K562 (cell line): ENCODE measurements at places on chromosomes 12 and 14.

GRCh38 chr12:130119241-130119861 lies 42.9 kb upstream of the FZD10 start:
- DNase-seq: no peak

DNA sequence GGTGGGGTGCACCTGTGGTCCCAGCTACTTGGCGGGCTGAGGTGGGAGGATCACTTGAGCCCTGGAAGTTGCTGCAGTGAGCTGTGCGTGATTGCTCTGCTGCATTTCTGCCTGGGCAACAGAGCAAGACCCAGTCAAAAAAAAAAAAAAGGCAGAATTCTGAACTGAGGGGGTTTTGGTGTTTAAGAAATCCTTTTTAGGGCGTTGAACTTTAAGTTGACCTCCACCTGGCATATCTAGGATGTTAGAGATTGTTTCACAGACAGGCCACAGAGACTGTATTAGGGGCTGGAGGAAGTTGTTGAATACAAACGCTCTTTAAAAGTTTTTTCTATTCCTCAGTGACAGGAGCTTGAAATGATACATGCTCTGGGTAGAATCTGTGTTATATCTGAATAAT lies 60.5 kb downstream of the FBXW8 start:
- no peak for DNase-seq

GRCh38 chr14:61556455-61556854 lies 138.9 kb upstream of the HIF1A start:
- DNase-seq: no peak

DNA sequence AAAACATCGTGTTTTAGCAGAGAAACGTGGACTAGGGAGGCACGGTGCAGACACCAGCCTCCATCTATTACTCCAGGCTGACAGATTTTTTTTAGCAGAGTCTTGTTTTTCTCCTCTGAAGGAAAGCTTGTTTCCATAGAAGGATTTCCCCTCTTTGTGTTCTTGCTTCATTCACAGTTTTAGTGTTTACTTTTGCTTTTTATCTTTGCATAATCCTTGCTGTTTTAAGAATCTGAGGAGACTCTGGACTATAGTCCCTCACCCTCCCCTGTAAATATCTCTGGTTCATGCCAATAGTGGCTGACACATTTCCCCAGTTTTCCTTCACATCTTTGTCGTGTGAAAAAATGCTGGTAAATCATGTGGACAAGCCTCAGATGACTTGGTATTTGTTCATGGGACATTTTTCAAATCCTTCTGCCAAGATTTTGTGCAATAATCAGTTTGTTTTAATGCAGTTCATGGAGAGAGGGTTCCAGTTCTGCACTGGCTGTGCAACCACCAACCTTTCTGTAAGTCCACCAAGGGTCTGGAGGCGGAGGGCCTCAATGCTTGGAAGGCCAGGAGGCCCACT lies 39.9 kb upstream of the TMCC3 start:
- no peak for DNase-seq

- peak; percentile 23 for DNase-seq
These were observed 115.5 kb upstream of the G2E3 start for GRCh38 chr14:30443368-30444007.

DNA sequence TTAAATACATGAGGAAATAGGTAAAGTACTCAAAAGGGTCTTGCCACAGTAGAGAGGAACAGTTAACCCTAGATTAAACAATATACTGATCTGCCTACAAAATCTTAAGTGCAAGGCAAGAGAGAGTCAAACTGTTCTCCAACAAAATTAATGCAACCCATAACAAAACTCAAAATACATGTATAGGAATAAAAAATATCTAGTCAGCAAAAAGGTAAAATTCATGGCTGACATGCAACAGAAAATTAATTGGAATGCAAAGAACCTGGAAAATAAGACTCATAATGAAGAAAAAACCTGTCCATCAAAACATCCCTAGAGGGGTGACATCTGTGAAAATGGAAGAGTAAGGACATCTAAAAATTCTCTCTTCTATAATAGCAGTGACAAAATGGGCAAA lies 173.6 kb downstream of the ADAMTS20 start:
- no peak for DNase-seq

DNA sequence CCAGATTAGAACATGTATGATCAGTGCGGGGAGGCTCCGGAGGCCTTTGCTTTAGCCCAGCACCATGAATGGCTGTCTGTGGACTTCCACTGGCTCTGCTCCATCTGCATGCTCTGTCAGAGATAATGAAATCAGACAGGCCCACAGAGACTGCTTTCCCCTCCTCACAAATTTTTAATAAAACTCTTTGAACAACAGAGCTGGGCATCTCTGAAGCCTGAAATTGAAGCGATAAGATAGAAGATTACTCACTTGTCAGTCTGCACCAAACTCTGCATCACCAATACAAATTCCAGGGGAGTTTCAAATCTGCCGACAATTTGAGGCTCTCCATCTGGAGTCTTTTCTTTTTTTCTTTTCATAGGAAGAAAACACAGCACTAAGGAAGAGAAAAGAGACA lies 110.0 kb downstream of the DYRK2 start:
- no peak for DNase-seq

- no peak for DNase-seq
These were observed 47.9 kb downstream of the PITPNM2 start for GRCh38 chr12:123102781-123103503.

DNA sequence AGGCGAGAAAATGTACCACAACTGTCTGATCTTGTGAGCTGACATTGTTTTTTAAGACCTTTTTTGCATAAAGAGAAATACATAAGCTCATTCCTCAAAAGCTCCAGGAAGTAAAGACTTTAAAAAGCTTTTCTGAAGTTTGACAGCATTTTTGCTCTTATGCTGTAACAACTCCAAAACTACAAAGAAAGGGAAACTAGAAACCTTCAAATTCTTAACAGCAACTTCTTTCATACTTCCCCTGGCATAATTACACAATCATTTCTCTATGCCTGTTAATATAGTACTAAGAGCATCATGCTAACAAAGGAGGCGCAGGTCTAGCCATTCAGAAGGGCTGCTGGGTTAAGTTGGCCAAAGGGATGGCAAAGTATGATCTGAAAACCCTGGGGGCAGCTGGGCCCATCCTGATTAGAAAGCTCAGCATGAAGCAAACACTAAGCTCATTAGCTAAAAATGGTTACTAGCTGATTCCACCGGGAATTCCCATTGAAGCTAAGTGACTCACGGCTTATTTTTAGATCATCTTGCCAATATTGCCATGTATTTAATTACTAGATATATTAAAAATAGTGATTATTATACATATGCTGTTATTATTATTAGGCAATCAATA lies 26.1 kb upstream of the ANP32D start:
- DNase-seq: no peak

DNA sequence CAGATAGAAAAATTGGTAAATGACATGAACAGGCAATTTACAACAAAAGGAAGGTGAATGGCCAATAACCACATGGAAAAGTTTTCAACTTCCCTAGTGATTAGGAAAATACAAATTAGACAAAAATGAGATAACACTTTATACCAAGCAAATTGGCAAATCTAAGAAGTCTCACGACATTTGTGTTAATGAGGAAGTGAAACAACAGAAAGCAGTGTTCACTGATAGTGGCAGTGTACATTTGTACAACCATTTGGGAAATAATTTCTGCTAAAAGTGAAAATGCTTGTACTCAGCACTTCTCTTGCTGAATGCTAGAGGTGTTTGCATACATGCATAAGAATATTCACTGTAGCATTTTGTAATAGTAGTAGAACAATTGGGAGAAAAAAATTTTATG lies 126.6 kb downstream of the LLPH start:
- no peak for DNase-seq

- no peak for DNase-seq
These were observed 73.2 kb downstream of the TTC6 start for GRCh38 chr14:37668646-37669045.

DNA sequence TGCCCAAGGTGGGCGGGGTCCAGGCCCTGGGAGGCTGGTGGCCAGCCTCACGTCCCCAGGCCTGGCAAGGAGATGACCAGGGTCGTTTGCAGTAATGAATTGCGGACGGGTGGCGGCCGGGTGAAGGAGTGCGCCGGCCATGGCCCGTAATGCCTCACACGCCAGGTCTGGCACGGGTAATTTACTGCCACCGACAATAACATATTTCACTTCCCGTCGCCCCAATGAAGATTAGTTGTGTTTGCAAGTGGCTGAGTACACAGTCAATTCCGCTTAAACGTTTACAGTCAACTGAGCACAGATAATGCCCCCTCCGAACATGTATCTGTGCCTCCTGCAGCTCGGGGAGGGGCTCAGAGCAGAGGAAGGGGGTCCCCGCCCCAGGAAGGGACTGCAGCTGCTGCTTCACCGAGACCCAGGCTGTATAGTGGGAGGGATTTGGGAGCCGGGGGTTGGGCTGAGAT lies 48.3 kb downstream of the MVK start:
- no peak for DNase-seq

GRCh38 chr12:113310489-113310888 lies 24.4 kb downstream of the SLC8B1 start:
- DNase-seq: no peak

- DNase-seq: no peak
These were observed 9.8 kb downstream of the NTF3 start for GRCh38 chr12:5441497-5442236.

DNA sequence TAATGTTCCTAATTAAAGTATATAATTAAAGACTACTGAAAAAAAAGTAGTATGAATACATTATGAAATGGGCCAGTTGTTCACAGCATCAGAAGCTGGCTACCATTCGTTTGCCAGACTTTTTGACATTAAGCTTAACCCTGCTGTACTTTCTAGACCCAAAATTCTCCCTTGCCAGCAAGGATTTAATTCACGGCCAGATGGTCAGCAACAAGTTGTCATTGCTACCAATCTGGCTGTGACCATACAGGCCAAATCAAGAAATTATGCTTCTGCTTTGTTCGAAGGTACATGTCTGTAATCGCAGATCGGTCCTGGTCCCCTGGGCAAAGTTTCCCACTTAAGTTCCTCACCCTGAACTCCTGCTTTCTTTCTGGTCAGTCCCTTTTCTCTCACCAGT lies 217.7 kb upstream of the ATXN7L3B start:
- no peak for DNase-seq

DNA sequence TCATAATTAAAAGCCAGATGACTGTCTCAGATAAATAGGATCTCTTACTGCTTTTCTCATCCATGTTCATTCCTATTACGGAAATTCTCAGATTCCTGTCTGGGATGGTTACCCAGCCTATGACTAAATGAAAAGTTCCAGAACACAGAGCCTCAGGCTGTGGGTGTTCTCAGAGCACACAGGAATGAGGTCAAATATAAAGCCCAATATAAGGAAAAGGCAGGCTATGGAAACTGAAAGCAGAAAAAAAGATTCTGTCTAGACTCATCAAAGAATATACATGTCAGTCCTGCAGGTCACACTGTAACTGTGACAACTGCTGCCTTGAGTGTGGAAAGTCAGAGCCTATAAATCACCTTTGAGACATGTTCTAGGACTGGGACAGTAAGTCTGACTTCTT lies 64.3 kb downstream of the DCAF5 start:
- DNase-seq: no peak

GRCh38 chr12:81722004-81722403 lies 37.1 kb downstream of the PPFIA2 start:
- DNase-seq: no peak

DNA sequence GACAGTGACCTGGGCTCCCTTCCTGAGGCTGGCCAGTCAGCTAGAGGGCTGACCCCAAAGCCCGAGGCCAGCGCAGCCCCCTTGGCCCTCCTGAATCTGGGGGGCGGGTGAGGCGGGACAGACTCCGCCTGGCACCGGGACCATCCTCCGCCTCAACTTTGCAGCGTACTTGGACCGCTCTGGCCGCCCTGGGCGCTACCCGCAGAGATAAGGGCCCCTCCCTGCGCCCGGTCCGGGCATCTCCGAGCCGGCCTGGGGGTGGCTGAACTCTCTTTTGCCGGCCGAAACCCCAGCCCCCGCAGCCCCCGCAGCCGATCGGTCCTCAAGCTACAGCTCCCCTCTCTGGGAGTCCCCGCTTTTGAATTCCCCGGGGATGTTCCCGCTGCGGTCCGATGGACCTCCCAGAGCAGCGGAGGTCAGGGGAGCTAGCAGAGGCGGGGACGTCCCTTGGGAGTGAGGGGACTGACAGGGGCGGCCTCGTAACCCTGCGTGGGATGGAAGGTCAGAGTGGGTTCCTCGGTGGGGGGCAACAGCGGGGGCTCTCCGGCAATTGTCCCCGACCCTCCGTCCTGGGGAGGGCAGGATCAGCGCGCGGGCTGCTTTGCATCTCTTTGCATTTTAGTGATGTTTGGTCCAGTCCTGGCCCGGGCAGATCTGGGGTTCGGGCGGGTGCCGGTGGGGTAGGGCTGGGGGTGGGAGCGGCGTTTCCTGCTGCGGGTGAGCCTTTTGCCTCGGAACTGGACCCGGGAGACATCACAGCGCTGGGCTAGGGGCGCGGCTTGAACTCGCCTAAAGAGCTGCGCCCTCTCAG lies at the start of gene CRIP1:
CRIP1 (plus strand) TSS at position 724 of the 811 bp plus-strand sequence. CDS start 374 bp downstream, outside the sequence.
- DNase-seq: no peak

- no peak for DNase-seq
These were observed 26.1 kb upstream of the DIO3 start for GRCh38 chr14:101535232-101535631.

- DNase-seq: no peak
These were observed 42.1 kb downstream of the DCAF4 start for GRCh38 chr14:72968316-72968715.

DNA sequence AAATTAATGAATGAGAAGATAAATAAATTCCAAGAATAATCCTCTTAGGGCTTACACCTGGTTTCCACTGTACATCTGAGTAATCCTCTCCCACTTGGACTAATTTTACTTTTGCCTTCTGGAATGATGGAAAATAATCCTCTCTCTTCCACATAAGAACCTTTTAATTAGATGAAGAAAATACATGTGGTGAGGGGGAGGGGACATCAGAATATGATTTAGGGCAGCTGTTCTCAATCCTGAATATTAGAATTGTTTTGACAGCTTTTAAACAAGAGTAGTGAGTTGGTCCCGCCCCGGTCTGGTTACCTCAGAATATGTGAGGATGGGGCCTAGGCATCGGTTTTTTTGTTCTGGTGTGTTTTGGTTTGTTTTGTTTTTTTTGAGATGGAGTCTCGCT lies 51.5 kb downstream of the HECTD4 start:
- no peak for DNase-seq

DNA sequence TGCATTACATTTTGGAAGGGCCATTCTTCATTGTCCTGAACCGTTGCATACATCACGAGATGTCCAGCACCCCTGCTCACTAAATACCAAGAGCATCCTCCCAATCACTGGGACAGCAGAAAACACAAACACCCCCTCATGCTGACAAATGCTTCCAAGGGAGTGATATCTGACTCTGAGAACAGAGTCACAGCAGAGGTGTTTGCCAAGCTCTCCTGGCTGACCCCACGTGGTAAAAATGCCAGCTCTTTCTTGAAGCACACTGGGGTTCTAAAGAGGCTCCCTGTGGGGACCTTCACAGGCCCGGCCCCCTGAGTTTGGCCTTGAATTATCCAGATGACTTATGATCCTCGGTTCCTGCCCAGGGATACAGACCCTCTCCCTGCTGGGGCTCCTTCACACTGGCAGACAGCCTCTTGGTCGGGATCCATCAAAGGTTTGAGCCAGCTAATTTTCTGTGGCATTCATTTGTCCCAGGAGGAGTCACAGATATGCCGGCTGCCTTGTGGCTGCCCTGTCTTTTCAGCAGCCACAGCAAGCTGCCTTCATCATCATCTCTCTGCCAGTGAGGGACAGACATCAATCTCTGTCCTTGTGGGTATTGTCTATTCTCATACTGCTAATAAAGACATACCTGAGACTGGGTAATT lies 43.1 kb upstream of the PSMC1 start:
- no peak for DNase-seq
